ENCODE measurements at places on chromosomes 5 and 9.

DNA sequence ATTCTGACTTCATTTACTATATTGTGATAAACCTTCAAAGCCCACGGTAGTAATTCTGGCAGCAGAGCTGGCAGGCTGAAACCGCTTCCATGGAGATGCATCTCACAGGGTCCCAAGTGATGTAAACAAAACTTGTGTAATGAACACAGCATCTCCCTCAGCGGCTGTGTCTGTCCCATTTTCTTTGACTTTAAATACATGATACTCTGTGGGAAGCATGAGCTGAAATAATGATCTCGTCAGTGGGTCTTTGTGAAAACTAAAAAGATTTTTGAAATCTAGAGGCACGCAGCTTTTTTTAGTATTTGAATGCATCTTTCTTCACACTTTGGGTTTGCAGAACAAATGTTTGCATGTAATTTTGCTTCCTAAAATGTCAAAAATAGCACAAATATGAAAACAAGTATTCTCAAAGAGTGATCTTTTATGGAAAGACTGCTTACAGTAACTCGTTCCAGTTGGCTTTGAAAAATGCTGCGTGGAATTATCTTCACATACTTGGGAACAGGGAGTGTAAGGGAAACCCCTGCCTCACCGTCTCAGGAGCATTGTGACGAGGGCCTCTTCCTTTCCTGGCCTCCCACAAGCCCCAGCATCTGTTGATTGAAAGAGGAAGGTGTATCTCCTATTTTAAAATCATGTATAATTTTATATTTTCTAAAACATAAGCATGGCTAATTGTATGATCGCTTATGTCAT lies 18.1 kb upstream of the LPCAT1 start:
- no peak for DNase-seq

GRCh38 chr9:25857147-25857546 lies 178.9 kb upstream of the TUSC1 start:
- DNase-seq = no peak

- no peak for DNase-seq
Observed at GRCh38 chr9:108153416-108153815, 663.8 kb upstream of the KLF4 start.

DNA sequence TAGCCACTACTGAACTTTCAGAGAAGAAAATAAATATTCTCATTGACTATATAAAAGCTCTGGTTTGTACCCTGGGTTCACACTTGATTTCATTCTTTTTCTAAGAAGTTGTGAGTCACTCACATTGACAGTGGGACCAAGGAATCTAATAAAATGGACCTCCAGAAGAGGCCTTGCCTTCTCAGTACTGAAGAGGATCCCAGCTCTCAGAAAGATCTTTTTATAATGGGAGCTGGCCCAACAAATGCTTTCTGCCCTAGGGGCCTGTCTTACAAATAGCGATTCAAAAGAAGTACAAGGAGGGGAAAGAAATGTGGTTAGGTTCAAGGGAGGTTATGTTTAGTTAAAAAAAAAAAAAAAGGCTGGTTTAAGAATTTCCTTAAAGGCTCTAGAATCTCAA lies 237.9 kb downstream of the ISL1 start:
- DNase-seq = no peak

DNA sequence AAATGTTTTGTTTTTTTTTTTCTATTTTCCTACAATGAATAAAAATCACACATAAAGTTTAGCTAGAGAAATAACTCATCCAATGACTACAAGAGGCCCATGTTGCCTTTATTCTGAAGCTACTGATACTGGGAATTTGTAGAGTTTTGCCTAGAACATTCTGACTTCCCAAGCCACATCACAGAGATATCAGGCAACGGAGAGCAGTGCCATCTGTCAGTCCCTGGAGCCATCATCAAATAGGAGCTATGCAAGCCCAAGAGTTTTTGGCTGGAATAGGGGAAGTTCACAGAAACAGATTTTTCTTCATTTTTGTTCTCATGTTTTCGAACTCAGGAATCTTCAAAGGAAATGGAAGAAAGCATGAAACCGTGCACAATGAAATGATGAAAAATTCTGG lies 896.6 kb downstream of the TLE1 start:
- DNase-seq = no peak

- DNase-seq = no peak
Observed at GRCh38 chr5:66323529-66323895, 179.4 kb downstream of the SREK1 start.

Data from GM12892 (cell line).